Caki2 (cell line): ENCODE measurements at places on chromosomes 12 and 14.
A peak's percentile ranks its signal among the peaks of the same experiment; 100 is the strongest.

GRCh38 chr12:64675795-64676194 lies 65.5 kb downstream of the RASSF3 start:
- DNase-seq: peak; percentile 88

- no peak for DNase-seq
These were observed 319.0 kb upstream of the RTL1 start for GRCh38 chr14:101222362-101223070.

DNA sequence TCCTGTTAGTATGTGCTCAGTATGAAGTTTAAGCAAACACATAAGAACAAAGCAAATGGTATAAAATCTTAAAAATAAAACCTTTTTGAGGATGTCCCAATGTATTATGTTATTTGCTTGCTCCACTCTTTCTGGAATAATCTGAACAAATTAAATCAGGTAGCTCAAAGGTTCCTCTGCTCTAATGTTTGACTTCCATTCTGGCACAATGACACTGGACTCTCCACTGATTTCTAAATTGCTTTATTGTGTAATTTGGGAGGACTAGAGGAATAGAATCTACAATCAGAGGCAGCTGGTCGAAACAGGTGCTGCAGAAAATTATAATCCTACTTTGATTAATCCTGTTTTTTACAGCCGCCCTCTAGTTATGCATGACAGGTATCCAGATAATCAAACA lies 523.7 kb upstream of the FOXG1 start:
- no peak for DNase-seq

DNA sequence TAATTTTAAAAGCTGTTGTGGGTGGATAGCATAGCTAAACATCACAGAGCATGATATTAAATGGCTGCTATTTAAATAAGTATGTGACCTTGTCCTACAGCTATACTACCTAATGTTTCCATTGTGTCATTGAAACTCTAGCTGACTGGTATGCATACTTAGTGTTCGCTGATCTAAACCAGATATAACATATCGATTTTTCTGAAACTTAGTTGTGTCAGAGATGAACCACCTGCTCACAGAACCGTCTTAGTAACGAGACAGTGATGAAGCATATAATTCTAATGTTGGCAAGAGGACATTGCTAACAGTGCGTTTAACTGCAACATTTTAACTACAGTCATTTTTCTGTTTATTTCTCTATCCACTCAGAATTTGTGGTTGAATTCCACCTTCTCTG lies 36.1 kb upstream of the NUAK1 start:
- DNase-seq: no peak

DNA sequence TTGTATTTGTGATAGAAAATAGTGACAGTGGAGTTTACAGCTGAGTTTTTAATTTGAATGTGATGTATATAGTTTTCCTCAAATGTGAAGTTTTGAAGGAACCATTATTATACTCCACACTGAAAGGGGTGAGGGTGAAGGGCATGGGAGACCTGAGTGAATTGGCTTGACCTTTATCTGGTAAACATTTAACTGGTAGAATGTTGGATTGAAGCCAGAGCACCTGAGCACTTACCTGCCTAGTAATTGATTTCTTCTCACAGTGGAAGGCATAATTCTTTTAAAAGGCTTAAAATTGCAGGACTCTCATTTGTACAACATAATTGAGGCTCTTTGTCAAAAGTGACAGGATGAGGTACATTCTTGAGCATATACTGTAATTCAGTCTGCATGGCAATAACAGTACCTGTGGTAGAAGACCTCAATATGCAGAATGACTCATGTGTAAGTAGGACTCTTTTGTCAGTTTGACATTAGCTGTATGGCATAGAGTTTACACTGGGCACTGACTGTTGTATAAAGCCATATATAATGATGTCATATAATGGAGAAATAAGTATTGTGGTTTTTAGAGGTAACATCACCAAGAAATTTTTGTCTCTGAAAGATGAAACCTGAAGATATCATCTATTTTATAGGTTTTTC lies 309.6 kb downstream of the TMTC2 start:
- no peak for DNase-seq

DNA sequence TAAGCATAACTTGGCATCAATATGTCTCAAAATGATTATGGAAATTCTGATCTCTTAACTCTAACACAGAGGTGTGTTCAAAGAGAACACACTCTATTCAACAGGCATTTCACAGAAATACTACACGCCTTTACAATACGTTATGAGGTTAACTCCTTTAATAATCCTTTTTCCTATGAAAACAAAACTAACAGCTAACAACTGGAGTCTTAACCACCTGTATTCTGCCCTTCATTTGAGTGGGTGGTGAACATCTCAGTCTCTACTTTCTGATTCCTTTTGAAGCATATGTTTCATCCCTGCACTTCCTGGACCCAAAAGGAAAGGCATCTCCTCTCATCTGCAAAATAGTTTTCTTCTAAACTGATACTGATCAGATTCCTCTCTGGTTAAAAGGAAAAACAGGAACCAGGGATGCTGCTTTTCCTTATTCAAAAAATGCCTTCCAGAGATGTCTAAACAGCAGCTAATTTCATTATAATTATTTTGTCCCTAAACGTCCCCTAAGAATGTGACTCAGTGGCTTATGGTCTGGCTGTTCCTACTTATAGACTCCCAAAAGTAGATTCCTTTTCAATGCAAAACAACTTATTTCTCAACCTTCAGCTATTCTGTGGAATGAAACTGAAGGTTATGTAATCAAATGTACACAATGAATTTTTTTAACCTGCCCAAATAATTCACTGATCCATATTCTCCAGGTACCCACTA lies 24.1 kb downstream of the ITPR2 start:
- no peak for DNase-seq

DNA sequence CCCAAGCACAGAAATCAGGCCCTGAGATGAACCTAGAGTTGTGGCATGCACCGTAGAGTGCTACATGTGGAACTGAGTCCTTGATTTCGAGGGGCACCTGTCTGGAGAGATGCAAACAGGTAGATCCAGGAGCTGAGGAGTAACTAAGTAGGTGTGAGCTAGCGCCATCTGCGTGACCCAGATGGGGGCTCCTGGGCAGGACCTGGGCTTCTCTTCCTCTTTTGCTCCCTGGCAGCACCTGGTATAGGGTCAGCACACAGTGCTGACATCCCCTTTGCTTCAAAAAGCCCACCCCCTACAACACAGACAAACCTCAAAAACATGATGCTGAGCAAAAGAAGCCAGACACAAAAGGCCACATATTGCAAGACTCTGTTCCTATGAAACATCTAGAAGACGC lies 65.8 kb downstream of the PITPNM2 start:
- no peak for DNase-seq

DNA sequence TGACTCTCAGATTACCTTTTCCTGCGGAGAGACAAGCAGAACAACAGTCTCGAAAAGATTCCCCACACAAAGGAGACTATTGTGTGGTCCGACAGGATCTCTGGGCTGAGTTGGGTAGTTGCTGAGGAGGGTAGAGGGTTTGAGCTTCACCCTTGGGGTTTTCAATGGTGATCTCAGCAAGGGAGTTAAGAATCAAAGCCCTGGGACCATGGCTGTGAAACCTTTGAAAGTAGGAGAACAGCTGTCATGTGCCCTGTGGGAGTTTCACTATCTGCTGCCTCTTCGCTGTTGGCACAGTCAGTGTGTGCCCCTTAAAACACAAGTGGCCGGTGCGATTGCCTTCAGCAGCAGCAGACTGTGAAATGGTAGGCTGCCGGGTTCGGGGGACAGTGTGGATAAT lies 14.2 kb upstream of the PLEK2 start:
- no peak for DNase-seq

DNA sequence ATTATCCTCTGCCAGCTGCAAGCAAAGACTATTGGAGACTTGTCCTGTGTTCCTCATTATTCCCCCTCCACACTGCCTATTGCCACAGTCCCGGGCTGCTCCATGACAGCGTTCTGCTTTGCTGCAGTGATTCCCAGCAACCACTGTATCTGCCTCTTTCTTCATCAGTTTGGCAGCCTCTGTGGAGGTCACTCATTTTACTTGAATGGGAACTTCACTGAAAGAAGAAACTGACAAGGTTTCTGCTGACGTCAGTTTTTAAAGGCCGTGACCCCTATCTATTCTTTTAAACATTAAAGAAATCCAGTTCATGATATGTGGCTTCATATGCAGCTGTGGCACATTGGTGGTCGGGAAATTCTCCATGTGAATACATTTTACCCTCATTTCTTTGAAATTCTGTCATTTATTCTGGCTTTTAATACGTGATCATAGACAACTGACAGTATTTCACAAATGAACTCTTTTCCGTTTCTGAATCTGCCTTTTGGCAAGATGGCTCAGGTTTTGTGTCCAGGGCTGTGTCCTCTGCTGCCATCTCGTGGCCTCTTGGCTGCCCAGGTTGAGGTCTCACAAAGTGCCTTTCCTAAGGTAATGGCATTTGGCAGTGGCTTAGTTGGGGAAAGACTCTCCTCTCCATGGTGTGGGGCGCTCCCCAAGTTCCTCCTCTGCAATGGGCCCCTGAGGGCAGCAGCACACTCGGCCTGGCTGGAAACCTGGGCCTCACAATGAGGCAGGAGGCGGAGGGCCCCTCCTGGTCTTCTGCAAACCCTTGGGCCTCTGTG lies 5.8 kb downstream of the TMEM253 start:
- no peak for DNase-seq

GRCh38 chr12:49489720-49490119 lies 49.1 kb upstream of the KCNH3 start:
- DNase-seq: no peak

- DNase-seq: no peak
These were observed 92.2 kb downstream of the GALNT9 start for GRCh38 chr12:132236930-132237771.
